ENCODE measurements at places on chromosomes 13 and 19.

GRCh38 chr19:1028062-1028926, 1.9 kb downstream of the CNN2 start:
- DNase-seq = peak; percentile 60

DNA sequence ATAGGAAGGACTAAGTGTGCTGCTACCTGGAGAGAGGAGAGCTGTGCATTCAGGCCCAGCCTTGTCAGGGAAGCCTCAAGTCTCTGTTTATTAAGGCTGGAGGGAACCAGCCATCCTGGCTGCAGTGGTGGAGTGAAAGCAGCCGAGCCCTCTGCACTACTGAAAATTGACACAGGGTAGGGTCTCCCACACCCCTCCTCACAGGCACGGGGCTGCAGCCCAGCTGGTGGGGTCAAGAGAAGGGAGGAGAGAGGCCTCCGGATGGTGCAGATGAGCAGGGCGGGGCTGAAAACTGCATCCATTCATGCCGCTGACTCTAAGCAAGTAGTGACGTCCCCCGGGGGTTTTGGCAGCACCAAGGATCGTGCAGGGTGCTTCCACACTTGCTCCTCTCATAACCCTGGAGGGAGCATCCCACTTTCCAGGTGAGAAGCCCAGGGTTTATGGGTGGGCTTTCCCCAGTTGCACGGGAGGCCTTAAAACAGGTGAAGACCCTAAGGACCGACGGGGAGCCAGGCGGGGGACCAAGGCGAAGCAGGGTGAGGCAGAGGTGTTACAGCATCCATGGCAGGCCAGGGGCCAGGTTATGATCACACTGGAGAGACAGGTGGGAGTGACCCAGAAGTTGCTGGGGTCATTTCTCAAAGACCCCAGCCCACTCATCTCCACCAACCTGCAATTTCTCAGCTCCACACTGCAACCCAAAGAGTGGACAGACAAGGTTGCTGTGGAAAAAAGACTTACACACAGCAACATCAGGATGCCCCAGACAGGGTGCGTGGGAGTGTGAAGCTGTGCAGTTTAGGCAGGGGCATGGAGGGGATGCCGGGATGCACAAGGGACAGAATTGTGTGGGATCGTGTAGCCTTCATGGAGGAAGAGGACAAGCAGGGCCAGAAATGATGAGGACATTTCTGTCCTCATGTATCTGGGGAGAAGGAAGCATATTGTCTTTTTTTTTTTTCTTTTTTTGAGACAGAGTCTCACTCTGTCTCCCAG, 36.8 kb downstream of the VSTM2B start:
- DNase-seq = no peak

GRCh38 chr13:73222627-73223305, 164.0 kb downstream of the KLF5 start:
- DNase-seq = no peak

GRCh38 chr19:35977446-35978222, 17.4 kb upstream of the SDHAF1 start:
- peak; percentile 96 for DNase-seq

DNA sequence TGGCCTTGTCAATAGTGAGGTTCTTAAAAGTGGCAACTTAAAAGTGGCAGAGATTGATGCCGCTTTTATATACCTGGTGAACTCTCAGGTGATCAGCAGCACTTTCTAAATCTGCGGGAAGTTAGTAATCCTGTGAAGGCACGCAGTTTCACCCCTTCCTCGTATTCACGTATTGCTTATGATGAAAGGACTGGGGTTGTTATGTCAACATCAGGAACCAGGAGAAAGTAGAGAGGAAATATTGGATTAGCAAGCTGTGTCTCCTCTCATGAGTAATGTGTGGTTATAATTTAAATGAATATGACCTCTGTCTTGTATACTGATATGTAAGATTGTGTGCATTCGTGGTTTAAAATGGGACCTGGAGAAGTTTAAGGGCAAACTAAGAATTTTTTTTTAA, 544.6 kb downstream of the SLITRK6 start:
- DNase-seq = no peak

- DNase-seq = peak; percentile 45
These were observed 405.0 kb downstream of the COG6 start for GRCh38 chr13:40060296-40061007.

- DNase-seq = no peak
These were observed 67.7 kb upstream of the TM9SF2 start for GRCh38 chr13:99433543-99434075.

- no peak for DNase-seq
These were observed at the start of gene PLK5 for GRCh38 chr19:1523412-1524286. TSS of gene PLK5 (plus strand) at chr19:1524077. CDS start at chr19:1526997, 2,920 bp downstream.

- peak; percentile 53 for DNase-seq
These were observed 42.2 kb upstream of the SERP2 start for GRCh38 chr13:44331446-44331845.

GRCh38 chr19:13876834-13877233, at the start of gene NANOS3:
TSS of gene NANOS3 (plus strand) at chr19:13877134. CDS start at chr19:13877249, 115 bp downstream.
- no peak for DNase-seq

DNA sequence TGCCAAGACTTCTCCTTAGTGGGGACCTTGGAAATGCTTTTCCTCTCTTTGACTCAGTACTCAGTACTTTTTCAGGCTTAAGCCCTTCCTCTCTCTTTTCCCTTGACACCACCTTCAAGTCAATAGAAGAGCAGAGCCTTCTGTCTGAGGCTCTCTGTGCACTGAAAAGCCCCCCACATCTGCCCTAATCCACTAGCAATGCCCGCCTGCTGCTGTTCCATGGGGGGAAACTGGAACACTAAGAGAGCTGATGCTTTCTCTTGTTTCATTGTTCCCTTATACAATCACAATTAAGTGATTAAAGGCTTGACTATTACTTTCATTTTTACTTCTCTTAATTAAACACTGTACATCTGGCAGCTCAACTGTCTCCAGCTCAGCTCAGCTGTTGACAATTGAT, 254.5 kb downstream of the SLITRK6 start:
- DNase-seq = peak; percentile 79

GRCh38 chr19:55256562-55257460, 2.0 kb downstream of the PPP6R1 start:
- peak; percentile 34 for DNase-seq

- no peak for DNase-seq
These were observed 502.0 kb downstream of the LIG4 start for GRCh38 chr13:107713314-107713713.

- DNase-seq = no peak
These were observed 14.2 kb downstream of the NDUFA11 start for GRCh38 chr19:5889288-5889971.

DNA sequence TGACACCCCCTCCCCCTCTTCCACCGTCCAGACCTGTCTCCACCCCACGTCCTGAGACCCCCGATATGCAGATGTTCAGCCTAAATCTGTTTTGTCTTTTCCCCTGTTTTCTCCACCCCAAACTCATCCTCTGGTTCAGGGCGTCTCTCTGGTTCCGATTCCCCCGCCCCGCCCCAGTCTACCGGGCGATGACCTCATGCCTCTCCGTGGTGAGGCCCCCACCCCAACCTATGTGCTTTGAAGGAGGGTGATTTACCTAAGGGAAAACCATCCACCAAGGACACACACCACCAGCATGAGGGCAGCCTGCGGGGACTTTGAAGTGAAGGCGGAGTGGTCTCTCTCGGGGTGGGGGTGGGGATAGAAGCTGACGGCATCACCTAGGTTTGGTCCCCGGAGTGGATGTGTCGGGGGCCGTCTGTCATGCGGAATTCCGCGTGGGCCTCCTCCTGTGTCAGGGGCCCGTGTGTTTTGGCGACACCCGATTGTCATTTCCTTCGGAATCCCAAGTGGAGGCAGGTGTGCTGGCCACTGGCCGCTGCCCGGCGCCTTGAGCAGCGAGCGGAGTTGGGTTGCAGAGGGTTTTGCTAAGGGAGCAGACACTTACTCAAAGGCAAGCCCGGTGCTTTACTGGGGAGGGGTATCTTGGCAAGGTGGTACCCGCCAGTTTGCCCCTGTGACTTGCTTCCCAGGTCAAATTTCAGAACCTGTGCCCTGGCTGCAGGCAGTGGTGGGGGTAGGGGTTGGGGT, 1.4 kb downstream of the FZR1 start:
- no peak for DNase-seq

DNA sequence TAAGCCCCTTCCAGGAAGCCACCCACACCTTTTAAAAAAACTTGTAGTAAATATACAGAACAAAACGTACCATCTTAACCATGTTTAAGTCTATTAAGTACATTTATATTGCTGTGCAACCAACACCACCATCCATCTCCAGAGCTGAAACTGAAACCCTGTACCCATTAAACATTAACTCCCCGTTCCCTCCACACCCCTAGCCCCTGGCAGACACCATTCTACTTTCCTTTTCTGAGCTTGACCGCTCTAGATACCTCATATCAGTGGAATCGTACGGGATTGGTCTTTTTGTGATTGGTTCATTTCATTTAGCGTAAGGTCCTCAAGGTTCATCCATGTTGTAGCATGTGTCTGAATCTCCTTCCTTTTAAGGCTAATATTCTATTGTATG, 13.0 kb upstream of the SPATA13 start:
- no peak for DNase-seq

DNA sequence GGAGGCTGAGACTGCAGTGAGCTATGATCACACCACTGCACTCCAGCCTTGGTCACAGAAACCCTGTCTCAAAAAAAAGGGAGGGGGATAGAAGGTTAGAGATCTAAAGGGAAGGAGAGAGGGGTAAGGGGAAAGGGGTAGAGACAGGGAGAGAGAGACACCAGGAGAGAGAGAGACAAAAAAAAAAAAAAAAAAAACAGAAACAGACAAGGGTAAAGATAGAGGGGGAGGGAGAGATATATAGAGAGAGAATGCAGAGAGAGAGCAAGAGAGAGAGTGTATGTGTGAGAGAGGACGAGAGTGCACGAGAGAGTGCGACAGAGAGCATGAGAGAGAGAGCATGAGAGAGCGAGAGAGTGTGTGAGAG, 4.2 kb downstream of the CD70 start:
- DNase-seq = no peak

GRCh38 chr13:106100171-106100919, 435.1 kb downstream of the EFNB2 start:
- no peak for DNase-seq

GRCh38 chr19:29858000-29858596, 46.3 kb downstream of the CCNE1 start:
- DNase-seq = peak; percentile 65

DNA sequence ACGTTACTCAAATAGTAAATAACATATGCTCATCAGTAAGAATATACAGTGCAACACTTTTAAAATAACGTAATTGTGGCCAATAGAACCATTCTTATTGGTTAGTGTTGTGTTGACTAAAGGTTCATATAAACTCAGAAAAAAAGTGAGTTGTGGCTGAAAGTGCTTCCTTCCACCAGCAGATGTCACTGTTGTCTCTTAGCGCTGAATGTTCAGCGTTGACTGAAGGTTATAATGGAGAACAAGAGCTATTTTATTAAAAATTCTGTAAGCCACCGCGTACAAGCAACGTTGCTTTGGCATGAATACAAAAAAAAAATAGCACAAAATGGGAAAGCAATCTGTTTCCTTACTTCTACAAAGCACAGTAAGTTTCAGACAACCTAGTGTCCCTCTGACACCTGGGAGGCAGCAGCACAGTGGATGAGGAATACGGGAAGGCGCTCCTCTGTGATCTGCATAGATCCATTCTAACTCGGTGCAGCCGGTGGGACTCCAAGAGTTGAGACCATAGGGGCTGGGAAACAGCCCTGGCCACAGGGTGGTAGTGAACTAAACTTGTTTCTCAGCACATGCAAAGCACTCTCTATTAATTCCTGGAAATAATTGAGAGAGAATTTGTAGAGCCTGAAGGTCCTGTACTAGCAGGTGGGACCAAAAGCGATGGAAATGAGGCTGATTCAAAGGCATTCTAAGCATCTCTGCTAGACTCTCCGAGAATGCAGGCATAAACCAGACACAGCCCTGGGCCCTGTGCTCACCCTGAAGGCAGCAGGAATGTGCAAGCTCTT, 23.9 kb upstream of the OXGR1 start:
- DNase-seq = peak; percentile 77

GRCh38 chr19:5059213-5059574, 90.3 kb downstream of the KDM4B start:
- no peak for DNase-seq

GRCh38 chr19:13146763-13147563, 3.2 kb downstream of the STX10 start:
- no peak for DNase-seq

GRCh38 chr13:51895906-51896888, 34.4 kb downstream of the CCDC70 start:
- DNase-seq = peak; percentile 75

GRCh38 chr19:50465986-50466705, 10.2 kb upstream of the EMC10 start:
- peak; percentile 21 for DNase-seq

DNA sequence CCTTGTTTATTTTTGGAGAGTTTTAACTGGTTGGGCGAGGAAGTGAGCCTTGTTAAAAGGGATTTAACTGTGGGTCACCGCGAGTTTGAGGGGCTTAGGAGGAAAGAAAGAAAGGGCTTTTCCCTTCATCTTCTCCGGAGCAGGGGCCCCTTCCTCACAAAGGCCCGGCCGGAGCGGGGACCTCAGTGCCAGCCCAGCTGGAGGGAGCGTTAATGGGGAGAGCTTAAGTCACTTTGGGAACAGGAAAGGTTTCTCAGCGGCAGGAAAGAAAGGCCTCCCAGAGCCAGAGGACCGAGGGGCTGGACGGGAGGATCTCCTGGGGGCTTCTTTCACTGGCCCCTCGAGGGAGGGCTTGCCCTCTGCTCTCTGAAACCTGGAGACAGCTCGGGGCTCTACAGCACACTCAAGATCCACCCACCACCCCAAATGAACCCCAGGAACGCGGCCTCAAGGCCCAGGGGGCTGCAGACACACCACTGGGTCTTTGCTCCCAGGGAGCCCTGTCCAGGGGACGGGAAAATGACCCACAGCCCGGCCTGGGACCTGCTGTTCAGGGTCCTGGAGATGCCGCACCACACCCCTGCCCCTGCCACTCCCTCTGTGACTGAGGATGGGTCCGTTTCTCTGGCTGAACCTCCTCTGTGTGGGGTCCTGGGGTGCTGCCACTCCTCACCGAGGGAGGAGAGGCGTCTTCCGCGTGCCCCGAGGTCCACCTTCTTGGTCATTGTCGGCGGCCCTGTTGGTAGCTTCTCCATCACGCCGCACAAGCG, 128.3 kb downstream of the URI1 start:
- peak; percentile 15 for DNase-seq

GRCh38 chr13:31987535-31988170, 43.9 kb upstream of the FRY start:
- DNase-seq = no peak

DNA sequence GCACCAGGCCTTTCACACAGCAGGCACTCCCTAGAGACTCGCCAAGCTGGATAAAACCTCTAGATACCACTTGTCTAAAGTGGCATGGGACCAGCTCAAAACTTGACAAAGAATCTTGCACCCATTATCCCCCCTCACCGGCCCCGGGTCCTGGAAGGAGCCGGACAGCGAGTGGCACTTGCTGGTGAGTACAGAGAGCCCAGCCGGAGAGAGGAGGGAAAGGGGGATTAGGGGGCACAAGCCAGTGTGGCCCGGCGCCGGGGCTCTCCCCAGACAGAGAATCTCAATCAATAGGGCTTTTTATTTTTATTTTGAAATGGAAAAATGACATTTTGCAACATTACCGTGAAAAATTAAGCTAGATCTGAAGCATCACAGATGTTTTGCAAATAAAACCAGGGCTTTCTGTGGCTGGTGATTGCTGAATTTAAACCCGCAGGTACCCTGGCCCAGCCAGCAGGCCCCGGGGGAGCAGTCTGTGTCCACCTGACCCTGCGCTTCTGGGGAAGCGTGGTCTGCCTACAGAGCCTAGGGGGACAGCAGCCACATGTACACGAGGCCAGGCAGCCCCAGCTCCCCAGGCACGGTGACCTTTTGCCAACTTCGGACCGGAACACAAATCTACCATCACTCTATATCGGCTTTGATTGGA, 10.0 kb upstream of the VSTM2B start:
- DNase-seq = no peak

GRCh38 chr13:28488376-28489005, 6.4 kb downstream of the FLT1 start:
- no peak for DNase-seq
